ENCODE measurements at places on chromosomes 1 and 21. TPM values are rescaled to one million over a fixed set of nuclear protein-coding genes. Genes with fewer than 3 reads are reported as not detected.

GRCh38 chr1:153763365-153764225 lies 11.6 kb upstream of the SLC27A3 start:
- no peak overlapping the region for H3K4me3 ChIP-seq
- no peak overlapping the region for H3K27ac ChIP-seq
- H3K4me1 ChIP-seq = no peaks in the 10 kb centered on the region

- DNase-seq = no peak
- H3K4me3 ChIP-seq = no peak overlapping the region
- no peak overlapping the region for H3K27ac ChIP-seq
Observed at GRCh38 chr1:207191061-207191460, 87.0 kb downstream of the C4BPA start.

GRCh38 chr1:174262349-174263241 lies 103.3 kb downstream of the RABGAP1L start:
- no peak overlapping the region for H3K27ac ChIP-seq
- no peaks in the 10 kb centered on the region for H3K4me1 ChIP-seq
- DNase-seq = peak; percentile 73

DNA sequence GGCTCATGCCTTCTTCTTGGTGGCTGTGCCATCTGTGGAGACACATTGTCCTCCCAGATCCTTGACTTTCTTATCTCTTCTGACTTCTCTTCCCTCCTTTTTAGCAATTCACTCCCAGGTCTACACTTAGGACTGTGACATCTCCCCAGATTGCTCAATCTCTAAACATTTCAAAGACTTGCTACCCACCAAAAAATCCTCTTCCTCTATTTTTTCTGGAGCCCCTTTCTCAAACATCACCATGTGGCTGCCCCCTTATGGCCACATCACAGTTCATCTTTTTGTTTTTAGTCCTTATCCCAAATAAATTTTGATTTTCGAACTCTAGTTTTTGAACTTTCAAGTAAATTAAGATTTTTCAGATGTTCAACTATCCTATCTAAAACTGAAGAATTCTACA lies 148.6 kb upstream of the HOOK1 start:
- no peaks in the 10 kb centered on the region for H3K36me3 ChIP-seq
- no peak overlapping the region for H3K27ac ChIP-seq
- peaks cover 35% of the 10 kb centered on the region for H3K4me1 ChIP-seq
- DNase-seq = no peak
- no peak overlapping the region for H3K4me3 ChIP-seq

DNA sequence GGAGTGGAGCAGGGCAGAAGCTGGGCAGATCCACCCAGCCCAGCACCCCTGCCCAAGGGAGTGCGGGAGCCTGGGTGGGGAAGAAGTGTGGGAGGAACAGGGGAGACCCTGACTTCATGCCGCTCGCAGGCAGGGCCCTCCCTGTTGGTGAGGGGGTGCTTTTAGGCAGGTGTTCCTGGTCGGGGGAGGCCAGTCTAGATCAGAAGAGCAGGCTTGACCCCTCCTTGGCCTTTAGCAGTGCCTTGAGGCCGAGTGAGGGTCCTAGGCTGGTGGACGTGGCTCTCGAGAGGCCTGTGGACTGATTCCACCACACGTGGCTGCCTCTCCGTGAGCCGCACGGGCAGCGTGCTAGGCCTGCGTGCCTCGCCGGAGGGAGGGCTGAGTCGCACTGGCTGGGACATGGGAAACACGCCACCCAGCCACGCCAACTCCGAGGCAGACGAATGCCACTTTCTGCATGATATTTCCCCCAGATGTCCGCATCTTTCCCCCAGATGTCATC lies 19.4 kb upstream of the COL18A1 start:
- H3K4me1 ChIP-seq = no peaks in the 10 kb centered on the region
- H3K4me3 ChIP-seq = no peak overlapping the region
- no peak overlapping the region for H3K27ac ChIP-seq
- DNase-seq = no peak
- H3K36me3 ChIP-seq = no peaks in the 10 kb centered on the region
- no peaks in the 10 kb centered on the region for H3K27me3 ChIP-seq

DNA sequence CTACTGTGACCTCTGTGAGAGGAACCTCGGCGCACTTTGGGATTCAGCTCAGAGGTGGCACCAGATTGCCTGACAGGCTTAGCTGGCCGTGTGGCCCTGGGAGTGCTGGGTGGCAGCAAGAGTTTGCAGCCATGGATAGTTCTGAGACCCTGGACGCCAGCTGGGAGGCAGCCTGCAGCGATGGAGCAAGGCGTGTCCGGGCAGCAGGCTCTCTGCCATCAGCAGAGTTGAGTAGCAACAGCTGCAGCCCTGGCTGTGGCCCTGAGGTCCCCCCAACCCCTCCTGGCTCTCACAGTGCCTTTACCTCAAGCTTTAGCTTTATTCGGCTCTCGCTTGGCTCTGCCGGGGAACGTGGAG lies 67.5 kb downstream of the DISC1 start:
- no peak overlapping the region for H3K4me3 ChIP-seq
- H3K27me3 ChIP-seq = no peaks in the 10 kb centered on the region
- no peaks in the 10 kb centered on the region for H3K36me3 ChIP-seq
- DNase-seq = no peak
- no peaks in the 10 kb centered on the region for H3K4me1 ChIP-seq

- no peaks in the 10 kb centered on the region for H3K36me3 ChIP-seq
- DNase-seq = no peak
- no peaks in the 10 kb centered on the region for H3K4me1 ChIP-seq
- H3K27ac ChIP-seq = no peak overlapping the region
Observed at GRCh38 chr1:106555571-106555970, 500.9 kb upstream of the PRMT6 start.

DNA sequence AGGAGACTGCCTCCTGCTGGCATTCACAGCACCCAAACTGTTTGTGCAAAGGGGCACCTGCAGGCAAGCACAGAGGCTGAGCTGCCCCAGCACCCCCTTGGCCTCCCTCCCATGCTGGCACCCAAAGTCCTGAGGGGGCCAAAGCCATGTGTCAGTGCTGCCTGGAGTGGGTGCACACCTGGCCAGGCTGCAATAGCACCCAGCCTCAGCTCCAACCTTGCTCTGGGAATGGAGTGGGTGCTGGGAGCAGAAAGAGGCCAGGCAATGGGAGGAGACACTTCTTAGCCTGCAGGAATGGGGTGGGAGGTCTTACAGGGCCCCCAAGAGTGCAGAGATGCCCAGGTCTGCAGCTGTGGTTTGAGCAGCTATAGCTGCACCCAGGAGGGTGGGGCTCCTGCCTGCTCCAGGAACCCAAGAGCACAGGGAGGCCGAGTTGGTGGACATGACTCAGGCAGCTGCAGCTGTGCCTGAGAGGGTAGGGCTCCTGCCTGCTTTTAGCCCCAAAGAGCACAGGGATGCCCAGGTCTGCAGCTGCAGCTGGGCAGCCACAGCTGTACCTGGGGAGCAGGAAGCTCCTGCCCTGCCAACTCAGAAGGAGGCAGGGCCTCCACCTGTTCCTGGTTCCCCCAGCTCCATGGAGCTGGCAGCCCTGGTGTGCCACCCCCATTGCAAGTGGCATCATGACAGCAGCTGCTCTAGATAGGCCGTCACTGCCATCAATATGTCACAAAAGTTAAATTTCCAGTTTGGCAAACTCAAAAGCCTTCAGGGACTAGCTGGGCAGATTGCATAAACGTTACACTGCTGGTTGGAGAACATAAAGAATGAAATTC lies 5.3 kb upstream of the CHD1L start:
- no peak overlapping the region for H3K27ac ChIP-seq
- H3K36me3 ChIP-seq = no peaks in the 10 kb centered on the region
- no peaks in the 10 kb centered on the region for H3K27me3 ChIP-seq
- no peak for DNase-seq
- H3K4me1 ChIP-seq = peaks cover 30% of the 10 kb centered on the region
- no peak overlapping the region for H3K4me3 ChIP-seq

- DNase-seq = no peak
- H3K27me3 ChIP-seq = peaks cover 13% of the 10 kb centered on the region
- no peak overlapping the region for H3K27ac ChIP-seq
- H3K4me3 ChIP-seq = 0 out of 2 replicates have a peak overlapping the region, but pooled peaks have one; percentile 87
- no peaks in the 10 kb centered on the region for H3K36me3 ChIP-seq
Observed at GRCh38 chr1:244052016-244052727, 1.1 kb downstream of the ZBTB18 start.

GRCh38 chr1:166766942-166767341 lies 72.3 kb upstream of the POGK start:
- H3K4me3 ChIP-seq = no peak overlapping the region
- no peaks in the 10 kb centered on the region for H3K36me3 ChIP-seq
- no peaks in the 10 kb centered on the region for H3K27me3 ChIP-seq
- H3K27ac ChIP-seq = no peak overlapping the region
- no peak for DNase-seq

GRCh38 chr21:38811257-38811656 lies 5.5 kb downstream of the ETS2 start:
- DNase-seq = peak; percentile 51
- H3K27ac ChIP-seq = peak overlapping the region; percentile 43
- H3K27me3 ChIP-seq = no peaks in the 10 kb centered on the region
- H3K36me3 ChIP-seq = peaks cover 35% of the 10 kb centered on the region
- H3K4me3 ChIP-seq = peak overlapping the region; percentile 26

- DNase-seq = no peak
- peaks cover 16% of the 10 kb centered on the region for H3K4me1 ChIP-seq
- no peaks in the 10 kb centered on the region for H3K27me3 ChIP-seq
- H3K4me3 ChIP-seq = no peak overlapping the region
Observed at GRCh38 chr1:88695781-88696180, 11.7 kb downstream of the PKN2 start.

- peaks cover 4% of the 10 kb centered on the region for H3K36me3 ChIP-seq
- peaks cover 25% of the 10 kb centered on the region for H3K4me1 ChIP-seq
- no peak overlapping the region for H3K4me3 ChIP-seq
- peak; percentile 25 for DNase-seq
- 0 out of 2 replicates have a peak overlapping the region, but pooled peaks have one; percentile 45 for H3K27ac ChIP-seq
Observed at GRCh38 chr21:43768868-43769167, 7.3 kb downstream of the CSTB start.

DNA sequence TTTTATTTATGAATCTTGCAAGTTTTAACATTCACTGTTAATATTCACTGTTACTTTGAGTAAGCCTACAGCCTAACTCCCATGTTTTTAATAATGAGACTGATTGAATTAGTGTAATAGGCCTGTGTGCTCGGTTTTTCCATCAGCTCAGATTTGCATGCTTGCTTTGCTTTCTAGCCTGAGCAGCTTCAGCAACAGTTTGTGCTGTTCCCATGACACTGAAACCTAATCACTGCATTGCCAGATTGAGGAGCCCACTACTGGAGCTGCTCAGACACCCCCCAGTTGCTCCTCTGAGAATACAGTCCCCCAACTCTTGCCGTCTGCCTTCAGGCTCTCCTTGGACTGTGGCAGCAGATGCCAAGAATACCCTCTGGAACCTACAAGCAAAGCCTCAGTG lies 695.4 kb downstream of the BRINP3 start:
- H3K4me1 ChIP-seq = no peaks in the 10 kb centered on the region
- no peak overlapping the region for H3K27ac ChIP-seq
- H3K27me3 ChIP-seq = no peaks in the 10 kb centered on the region
- H3K36me3 ChIP-seq = no peaks in the 10 kb centered on the region
- H3K4me3 ChIP-seq = no peak overlapping the region
- DNase-seq = peak; percentile 4

DNA sequence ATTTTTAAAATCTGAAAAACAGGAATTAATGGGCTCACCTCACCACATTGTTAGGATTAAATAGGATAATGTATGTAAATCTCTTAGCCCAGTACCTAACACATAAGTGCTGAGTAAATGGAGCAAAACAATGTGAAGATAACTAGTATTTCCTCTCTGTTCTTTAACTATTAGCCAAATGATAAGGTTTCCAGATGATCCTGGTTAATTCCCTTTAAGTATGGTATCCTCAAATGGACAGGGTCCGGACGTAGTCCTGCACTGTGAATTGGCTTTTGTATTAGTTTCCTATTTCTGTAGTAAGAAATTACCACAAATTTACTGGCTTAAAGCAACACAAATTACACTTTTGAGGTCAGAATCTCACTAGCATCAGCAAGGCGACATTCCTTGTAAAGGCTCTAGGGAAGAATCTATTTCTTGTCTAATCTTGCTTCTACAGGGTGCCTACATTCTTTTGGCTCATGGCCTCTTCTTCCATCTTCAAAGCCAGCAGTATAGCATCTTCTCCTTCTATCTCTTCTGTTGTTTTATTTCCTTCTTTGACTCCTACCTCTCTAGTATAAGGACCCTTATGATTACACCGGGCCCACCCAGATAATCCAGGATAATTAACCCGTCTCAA lies 17.1 kb downstream of the SCAF4 start:
- peak overlapping the region; percentile 23 for H3K27ac ChIP-seq
- peak; percentile 35 for DNase-seq
- peaks cover 57% of the 10 kb centered on the region for H3K4me1 ChIP-seq
- no peak overlapping the region for H3K4me3 ChIP-seq
- H3K27me3 ChIP-seq = no peaks in the 10 kb centered on the region

- no peak for DNase-seq
- peaks cover 17% of the 10 kb centered on the region for H3K4me1 ChIP-seq
- H3K27ac ChIP-seq = peak overlapping the region; percentile 37
- no peaks in the 10 kb centered on the region for H3K27me3 ChIP-seq
- H3K4me3 ChIP-seq = no peak overlapping the region
Observed at GRCh38 chr1:31954607-31955283, 16.6 kb upstream of the PTP4A2 start.

DNA sequence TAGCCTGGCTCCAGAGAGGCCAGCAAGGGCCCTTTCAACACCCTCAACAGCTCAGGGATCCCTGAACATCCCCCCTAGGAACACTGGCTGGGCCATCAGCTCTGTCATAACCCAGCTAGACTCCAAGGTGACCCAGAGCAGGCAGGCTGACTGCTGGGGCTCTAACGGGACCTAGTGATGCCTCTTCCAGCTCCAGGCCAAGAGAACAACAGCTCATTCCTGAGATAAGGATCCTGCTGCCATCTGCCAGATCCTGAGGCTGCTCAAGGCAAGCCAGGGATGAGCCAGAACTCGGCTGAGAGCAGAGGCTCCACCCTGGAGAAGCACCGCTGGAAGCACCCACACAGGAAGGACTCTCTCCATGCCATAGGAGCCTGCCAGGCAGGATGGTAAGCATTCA lies 2.0 kb downstream of the VSIG8 start:
- H3K4me3 ChIP-seq = no peak overlapping the region
- no peak overlapping the region for H3K27ac ChIP-seq
- H3K36me3 ChIP-seq = no peaks in the 10 kb centered on the region
- H3K4me1 ChIP-seq = no peaks in the 10 kb centered on the region

GRCh38 chr1:50739125-50739524 lies 220.9 kb downstream of the FAF1 start:
- H3K27ac ChIP-seq = no peak overlapping the region
- no peak overlapping the region for H3K4me3 ChIP-seq
- DNase-seq = no peak

DNA sequence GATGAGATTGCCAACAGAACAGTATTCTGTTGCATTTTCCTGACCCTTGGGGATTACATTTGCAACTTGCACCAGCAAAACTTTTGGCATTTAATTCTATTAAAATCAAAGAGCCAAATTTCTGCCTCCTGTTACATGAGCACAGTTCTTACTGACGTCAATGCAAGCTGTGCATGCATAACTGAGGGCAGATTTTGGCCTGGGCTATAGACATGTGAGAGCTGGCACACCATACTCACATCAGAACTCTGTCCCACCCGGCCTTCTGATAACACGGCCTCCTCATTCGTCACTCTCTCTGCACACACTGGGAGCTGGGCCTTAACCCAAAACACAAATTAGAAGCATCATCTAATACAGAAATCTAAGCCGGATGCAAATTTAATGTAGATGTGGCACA lies 31.5 kb downstream of the PAPPA2 start:
- DNase-seq = no peak
- no peak overlapping the region for H3K4me3 ChIP-seq
- no peaks in the 10 kb centered on the region for H3K36me3 ChIP-seq
- no peak overlapping the region for H3K27ac ChIP-seq
- no peaks in the 10 kb centered on the region for H3K27me3 ChIP-seq

CHIT1 gene
- 0.07 TPM for total RNA-seq

FAM151A gene
- 0.10 TPM for total RNA-seq

PRDX6 gene
- 516 TPM for total RNA-seq

SMIM12 gene
- total RNA-seq = 25.3 TPM

MAGOH gene
- 110 TPM for total RNA-seq
